Fibroblast of upper back skin (primary cell): ENCODE measurements at places on chromosomes 4 and X.

DNA sequence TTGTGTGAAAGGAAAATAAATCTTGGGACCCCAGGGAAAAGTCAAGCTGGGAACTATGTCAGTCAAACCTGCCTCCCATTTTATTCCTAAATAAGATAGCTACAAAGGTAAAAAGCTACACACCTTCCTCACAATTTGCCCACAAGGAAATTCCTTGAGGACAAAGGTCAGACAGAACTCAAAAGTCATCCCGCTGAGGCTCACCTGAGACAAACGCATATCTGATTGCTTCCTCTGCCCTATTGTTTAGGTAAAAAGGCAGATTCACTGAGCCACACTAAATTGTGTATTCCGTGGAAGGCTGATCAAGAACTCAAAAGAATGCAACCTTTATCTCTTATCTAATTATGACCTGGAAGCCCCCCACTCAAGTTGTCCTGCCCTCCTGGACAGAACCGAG, 58.7 kb upstream of the MAML3 start:
- no peak for DNase-seq

- DNase-seq, result no peak
These were observed 6.4 kb downstream of the TRO start for GRCh38 chrX:54926978-54927377.

- peak; percentile 63 for DNase-seq
These were observed 48.6 kb downstream of the ACOX3 start for GRCh38 chr4:8391972-8392371.

- peak; percentile 55 for DNase-seq
These were observed 3.1 kb downstream of the MAMLD1 start for GRCh38 chrX:150365990-150366911.

GRCh38 chrX:153903991-153904957, at the start of gene AVPR2:
Gene AVPR2 (plus strand): TSS chrX:153904673. CDS start chrX:153905146, 473 bp downstream.
- DNase-seq, result no peak
